GM06990 (cell line): ENCODE measurements at places on chromosomes 16 and 17.
A peak's percentile ranks its signal among the peaks of the same experiment; 100 is the strongest.

GRCh38 chr17:71427801-71428200 is 693.0 kb upstream of the SOX9 start:
- DNase-seq = no peak

GRCh38 chr16:28181515-28181914 is 30.2 kb downstream of the XPO6 start:
- DNase-seq = no peak

DNA sequence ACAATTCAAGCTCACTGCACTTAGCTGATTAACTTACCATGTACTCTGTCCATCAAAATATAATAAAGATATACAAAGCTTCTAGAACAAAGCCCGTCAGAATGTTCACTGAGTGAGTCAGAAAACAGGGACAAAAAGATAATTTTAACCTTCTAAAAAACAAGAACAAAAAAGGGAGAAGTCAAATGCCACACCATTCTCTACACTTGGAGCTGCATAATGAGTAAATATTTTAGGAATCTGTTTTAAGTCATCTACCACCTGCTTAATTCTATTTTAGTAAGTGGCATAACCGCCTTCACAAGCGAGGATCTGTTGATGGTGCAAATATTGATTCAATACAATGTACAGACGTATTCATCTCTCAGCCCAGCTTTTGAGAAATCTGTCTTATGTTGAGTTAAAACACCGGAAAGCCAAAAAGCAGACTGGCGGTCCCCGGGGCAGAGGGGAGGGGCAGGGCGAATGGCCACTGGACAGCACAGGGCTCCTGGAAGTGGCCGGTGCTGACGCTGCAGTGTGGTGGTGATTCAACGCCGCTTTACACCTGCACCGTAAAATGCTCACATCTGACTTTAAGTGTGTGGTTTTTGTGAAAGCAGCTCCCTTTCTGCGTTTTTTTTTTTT is 20.1 kb downstream of the RAB40B start:
- DNase-seq = no peak

- DNase-seq = peak; percentile 78
Measured at GRCh38 chr17:45221081-45222013, at the start of gene FMNL1. FMNL1 (plus strand) TSS chr17:45221885; CDS start chr17:45222125, 240 bp downstream.

DNA sequence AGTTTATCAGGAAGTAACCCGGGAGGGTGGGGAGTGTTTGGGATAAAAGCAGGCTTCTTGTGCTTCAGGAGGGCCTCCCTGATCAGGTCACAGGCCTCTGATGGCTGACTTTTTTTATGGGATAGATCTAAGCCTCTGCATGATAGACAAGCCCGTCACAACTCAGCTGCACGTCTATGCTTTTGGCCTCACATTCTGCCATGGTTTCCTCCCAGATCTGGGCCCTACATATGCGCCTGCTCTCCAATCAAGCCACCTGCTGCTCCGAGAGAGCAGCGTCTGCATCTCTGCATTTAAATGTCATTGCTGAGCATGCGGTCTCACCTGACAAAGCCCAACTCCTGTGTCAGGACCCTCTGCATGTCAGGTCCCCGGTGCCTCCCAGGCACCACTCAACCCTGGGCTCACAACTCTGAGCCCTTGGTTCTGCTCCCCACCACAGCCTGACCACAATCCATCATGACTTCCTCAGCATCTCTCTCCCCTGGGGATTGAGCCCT is 45.3 kb upstream of the SREBF1 start:
- DNase-seq = no peak

DNA sequence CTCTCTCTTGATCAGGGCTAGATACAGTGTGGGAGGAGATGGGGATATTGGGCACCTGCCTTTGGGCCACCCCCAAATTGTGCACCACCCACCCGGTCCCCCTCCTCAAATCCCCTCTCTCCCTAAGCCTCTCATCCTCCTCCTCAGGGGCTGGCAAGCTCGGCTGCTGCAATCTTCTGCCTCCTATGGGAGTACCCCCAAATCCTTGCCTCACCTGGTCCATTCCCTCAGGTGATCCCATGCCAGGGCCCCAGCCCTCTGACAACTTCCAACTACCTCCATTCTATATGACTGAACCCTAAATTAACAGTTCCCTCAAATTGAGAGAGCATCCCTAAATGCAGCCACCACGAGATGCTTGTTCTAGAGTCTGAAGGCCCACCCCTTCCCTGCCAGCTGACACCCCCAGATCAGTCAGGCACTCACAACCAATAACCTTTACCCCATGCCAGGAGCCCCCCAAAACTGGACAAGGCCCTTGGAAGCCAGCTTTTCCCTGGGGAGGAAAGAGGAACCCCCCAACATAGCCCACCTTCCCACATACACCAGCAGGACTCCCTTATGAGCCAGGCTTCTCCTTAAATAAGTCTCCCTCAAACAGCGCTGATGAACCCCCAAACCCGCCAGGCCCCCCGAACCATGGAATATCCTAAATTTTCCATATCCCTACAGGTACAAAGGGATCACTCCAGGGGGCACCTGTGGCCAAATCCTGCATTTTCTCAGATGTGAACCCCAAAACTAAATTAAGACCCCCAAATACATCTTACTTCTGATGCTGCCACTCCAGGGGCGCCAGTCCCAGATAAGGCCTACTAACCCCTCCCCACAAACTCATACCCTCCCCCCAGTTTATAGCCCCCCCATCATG is 3.2 kb downstream of the DLG4 start:
- no peak for DNase-seq

DNA sequence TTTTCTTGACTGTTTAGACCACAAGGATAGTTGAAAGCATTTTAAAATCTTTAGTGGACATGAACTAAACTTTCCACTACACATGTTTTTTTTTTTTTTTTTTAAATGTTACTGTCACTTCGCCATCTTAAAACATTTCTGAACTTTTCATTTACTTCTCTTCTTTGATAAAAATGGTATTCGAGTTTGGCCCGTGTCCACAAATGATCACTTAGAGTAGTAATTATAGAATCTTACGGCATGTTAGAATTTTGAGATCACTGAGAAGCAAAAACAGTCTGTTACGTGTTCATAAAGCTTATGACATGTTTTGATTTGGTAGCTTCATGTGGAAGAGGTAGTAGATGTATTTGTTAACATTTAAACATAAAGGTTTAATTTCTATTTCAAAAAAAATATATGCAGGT is 1.1 kb downstream of the NSRP1 start:
- DNase-seq = no peak

DNA sequence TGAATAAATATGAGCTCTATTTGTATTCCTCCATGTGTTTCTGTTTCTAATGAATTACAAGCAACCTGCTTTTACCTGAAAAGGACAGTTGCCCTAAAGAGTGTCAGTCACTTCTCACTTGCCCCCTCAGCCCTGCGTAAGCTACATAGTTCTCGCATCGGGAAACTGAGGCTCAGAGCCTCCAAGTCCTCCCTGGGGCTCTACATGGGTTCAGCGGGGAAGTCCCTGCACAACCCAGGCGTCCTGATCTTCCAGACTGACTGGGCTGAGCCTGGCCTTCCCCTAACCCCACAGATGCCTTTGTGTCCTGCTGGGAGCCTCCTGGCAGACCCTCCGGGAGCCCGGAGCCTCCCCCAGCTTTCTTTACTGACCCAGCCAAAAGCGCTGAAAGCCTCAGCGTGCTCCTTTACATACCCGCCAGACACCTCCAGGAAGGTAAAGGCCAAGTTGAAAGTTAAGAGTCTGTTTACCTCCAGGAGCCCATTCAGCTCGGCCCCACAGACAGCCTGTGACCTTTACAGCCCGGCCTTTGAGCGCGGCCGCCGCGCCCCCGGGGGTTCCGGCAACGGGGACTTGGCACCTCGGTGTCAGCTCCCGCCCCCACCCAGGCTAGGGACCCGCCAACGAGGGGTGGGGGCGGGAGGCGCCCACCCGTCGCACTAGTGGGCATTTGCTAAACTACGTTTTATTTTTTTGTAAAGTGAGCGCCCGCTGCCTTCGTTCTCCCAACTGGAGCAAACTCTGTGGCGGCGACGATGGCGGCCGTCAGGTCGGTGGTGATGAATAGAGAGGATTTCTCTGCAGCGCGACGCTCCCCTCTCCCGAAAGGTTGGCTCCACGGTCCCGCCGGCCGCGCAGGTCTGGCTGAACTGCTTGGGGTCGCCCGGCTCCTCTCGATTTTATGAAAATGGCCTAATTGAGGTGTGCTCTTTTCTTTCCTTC is 4.4 kb upstream of the HOXB13 start:
- no peak for DNase-seq

DNA sequence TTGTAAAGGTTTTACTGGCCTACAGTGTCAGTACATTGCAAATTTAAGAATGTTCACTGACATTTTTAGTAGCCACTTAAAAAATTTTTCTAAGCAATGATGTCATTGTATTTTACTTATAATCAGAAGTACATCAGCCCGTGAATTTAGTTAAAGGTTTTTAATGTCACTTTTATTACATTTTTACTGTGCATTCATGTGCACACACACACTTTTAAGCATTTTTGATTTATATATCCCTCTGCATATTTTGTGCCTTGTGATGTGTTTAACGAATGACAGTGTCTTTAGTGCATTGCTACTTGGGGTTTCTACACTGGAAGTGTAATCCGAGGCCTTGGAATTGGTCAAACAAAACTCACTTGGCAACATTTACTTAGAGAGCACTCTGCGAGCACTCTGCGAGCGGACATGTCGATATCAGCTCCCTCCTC is 190.4 kb downstream of the WWOX start:
- DNase-seq = no peak

DNA sequence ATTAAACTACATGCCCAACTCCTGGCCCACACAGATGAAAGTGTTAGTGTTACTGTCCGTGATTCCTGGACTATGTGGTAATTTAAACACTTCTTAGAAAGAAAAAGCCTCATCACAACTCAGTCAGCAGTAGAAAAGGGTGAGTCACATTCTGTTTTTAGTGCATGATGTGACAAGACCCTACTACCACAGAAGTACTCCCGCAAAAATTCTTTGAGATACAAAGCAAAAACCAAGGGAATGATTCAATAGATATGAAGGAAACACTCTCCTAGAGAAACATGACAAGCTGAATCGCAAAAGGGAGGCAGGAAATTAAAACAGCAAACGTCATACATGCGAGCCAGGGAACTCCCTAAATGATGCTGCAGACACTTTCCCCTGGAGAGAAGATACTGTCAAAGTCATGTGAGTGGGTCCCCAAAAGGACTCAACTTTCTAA is 14.4 kb downstream of the SNN start:
- no peak for DNase-seq

DNA sequence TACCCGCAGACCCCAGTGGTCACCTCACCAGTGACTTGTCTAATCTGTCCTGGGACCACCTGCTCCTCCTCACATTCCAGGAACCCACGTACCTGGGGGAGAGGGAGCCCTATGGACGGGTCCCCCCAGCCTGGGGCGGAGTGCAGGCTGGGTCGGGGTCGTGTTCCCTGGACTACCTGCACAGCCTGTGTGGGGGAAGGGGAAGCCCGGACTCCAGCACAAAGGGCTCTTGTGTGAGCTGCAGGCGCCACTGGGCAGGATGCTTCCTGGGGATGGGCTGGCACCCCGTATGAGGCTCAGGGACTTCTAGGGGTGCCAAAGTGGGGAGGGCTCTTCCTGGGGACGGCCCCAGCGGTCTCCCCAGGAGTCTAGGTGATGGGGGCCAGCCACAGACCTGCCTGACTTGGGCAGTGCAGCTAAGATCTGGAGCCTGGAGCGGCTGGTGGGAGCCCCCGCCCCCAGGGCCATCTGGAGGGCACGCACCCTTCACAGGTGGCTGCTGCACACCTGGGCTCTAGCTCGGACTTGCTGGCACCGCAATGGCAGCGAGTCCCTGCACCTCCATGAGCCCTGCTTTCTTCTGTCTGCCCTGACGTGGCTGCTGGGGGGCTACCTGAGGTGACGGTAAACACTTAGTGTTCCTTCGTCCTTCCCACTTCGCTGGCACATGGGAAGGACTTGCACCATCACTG is 7.5 kb downstream of the VASN start:
- DNase-seq = no peak

DNA sequence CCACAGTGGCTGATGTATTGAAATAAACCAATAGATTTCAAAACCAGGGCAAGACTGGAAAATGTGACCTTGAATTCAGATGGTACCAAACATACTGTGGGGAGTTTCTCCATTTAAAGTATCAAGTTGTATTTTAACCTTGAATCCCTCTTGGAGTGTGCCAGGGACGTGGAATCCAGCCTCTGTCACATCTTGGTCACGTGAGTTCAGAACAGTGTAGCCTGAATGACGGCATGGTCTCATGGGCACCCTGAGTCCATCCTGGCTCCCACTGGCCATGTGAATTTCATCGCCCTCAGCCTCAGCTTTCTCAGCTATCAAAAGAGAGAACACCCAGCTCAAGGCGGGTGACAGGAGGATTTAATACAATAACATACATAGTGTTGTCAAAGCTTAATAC is 6.8 kb downstream of the ZNF771 start:
- no peak for DNase-seq

GRCh38 chr16:27745348-27745747 is 195.4 kb downstream of the KATNIP start:
- DNase-seq = no peak

DNA sequence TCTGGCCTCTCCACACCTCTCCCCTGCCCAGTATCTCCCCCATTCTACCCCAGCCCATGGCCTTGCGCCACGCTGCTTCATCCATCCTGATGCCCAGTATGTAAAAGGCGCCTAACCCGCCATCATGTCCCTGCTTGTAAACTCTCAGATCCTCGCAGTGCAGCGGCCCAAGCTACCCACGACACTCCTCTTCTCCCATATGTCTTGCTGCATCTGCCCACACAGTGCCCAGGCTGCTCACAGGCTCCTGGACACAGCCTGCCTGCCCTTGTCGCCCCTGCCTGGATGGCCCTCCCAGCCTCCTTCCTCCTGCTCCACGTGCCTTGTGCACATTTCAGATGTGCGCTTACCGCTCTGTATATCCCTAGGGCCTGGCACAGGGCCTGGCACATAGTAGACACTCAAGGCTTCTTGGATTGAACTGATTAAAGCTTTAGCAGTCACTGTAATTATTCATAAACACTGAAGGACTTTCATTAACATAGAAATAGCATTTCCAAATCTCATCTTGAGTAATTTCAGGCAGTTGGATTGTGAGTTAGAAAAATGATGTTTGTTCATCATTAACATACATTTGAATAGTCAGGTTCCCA is 129.1 kb downstream of the CLEC16A start:
- DNase-seq = no peak

DNA sequence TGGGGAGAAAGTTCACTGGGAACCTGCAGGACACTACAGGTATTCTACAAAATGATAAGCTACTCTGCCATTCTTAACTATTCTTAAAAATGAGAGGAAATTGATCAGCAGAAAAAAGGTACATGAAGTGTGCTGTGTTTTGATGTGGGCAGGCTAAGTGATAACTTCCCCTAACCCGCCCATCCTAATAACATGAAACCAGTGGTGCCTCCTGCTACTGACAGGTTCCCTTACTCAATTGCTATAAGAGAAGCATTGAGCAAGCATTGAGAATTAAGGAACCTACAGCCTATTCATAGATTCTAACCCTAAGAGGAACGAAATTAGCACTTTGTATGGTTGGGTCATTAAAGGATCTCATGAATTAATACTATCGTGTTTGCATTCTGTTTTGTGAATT is 18.9 kb downstream of the XYLT1 start:
- DNase-seq = no peak

GRCh38 chr17:76726776-76727718 is at the start of gene METTL23:
METTL23 (plus strand) TSS chr17:76726839; CDS start chr17:76729711, 2,872 bp downstream.
- peak; percentile 87 for DNase-seq
